NCI-H460 (cell line): ENCODE measurements at places on chromosomes 7 and 10.

- DNase-seq = no peak
These were observed 119.5 kb downstream of the CFAP58 start for GRCh38 chr10:104472957-104473745.

- no peak for DNase-seq
These were observed 67.0 kb upstream of the CAV2 start for GRCh38 chr7:116432527-116432916.

DNA sequence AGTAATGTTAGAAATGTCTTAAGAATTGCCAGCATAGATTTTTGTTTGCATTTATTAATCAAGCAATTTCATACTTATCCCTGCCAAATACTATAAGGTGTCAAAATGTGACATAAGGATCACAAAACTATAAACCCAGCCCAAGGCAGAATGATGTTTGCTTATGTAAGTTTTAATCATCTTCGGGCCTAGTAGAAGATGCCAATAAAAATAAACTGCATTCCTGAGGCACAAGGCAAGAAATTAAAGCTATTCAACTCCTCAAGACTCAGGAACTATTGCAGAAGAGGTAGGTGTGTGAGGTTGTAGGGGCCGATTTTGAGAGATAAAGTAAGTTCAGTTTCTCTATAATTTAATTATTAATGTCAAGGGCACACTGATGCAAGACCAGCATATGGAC, 189.4 kb upstream of the AHR start:
- DNase-seq = peak; percentile 63

DNA sequence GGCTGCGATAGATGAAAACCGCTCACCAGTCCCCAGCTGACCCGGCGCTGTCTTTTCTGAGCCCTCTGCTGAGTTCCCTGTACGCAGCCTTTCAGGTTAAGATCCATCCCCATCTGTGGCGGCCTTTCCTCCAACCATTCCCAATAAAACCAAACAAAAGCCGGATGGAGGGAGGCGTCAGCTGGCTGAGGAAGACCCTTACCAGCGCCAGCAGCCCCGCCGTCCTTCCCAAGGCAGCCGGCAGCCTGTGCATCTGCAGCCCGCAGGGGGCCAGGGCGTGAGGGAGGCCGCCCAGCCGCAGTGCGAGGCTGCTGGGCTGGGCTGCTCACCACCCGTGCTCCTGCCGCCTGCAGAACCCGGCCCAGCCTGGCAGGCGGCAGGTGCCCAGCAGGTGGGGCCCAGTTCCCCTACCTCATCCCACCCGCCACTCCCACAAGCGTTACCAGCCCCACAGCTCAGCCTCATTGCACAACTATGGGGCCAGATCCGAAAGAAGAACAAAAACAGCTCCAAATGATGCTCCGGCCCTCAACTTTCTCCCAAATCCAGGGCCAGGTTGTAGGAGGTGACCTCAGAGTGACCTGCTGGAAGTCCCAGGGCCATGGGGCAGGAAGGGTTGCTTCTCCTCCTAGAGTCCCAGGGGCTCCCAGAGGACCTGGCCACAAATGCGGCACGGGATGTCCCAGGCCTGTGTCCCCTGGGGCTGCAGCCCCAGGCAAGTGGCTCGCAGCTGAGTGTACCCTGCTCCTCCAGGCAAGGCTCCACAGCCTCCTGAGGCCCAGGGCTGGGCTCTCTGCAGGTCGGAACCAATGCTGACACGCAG, 23.8 kb downstream of the PAPOLB start:
- DNase-seq = no peak
